ENCODE measurements at places on chromosomes 2 and 18.

DNA sequence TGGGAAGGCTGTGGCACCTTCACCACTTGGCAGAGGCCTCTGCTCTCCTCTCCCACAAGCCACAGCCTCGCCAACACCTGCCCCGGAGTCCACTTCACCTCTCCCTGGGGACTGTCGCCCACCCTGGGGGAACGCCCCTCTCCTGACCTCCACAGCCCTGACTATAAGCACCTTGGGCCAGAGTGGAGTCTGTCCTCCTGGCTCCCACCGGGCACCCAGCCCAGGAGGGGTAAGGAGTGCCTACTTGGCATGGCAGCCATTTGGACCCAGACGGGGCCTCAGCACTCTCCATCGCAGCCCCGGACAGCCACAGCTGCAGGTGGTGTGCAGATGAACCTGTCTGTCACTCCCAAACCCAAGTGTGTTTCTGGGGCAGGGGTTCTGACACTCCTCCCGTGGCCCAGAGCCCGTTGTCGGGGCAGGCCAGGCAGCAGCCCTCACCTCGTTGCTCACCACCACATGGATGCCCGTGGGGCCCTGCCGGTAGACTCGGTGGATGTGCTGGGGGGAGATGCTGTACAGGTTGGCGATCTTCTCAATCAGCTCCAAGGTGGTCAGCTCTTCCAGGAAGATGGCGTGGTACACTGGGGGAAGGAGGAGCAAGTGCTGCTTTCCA, 53.5 kb downstream of the TFCP2L1 start:
- DNase-seq, result no peak

GRCh38 chr2:169372561-169372960, 10.2 kb upstream of the LRP2 start:
- no peak for DNase-seq

GRCh38 chr2:153890576-153890975, 18.9 kb downstream of the GALNT13 start:
- no peak for DNase-seq

- DNase-seq, result no peak
Measured at GRCh38 chr2:64924170-64924934, 64.8 kb upstream of the SLC1A4 start.

DNA sequence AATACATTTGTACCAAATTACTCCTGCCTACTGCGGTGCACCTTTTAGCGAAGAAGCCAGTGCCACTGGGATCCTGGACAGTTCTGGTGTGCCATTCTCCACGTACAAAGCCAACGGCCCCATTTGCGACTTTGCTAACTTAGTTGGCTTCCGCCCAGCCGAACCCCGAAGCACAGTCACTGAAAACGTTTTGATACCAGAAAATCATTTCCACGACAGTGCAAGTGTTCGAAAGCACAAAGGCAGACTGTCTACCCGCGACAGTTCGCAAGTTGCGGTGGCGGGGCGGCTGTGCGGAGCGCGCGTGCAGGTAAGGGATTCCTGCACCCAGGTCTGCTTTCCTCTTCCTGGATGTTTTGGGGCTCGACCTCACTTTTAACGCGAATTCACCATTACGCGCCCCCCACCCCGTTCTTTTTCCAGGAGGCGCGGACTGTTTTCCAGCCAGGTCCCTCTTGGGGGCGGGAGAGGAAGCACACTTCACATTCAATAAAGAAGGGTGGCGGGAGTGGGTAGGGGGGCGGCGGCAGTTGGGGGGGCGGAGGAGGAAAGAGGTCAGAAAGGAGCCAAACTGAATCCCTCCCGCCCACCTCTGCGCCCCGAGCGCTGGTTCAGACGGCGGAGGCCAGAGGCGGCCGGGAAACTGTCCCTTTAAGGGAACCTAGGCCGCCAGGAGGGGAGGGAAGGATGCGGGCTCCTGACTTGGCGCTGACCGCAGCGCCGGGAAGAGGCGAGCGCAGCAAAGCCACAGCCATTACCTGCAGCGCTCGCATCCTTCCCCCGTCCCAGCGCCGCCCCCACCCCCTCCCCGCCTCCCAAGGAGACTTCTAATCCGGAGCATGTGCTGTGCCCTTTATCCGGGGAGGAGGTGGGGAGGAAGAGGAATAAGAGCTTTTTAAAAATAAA, 107.4 kb upstream of the KCTD1 start:
- DNase-seq, result no peak

DNA sequence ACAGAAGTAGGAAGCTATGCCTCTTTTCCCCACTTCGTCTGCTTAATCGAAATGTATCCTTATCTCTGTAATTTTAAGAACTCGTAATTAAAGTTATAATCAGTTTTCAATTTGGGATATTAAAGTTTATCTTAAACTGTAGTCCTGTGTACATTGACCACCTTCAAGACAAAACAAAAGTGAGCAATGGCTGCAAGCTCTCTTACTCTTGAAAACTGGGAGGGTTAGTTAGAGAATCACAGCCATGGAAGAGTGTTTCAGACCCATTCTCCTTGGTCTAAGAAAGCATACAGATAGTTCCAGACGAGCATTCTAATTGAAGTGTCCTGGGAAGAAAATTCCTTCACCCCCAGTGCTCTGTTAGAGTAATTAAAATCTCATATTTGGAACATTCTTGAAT, 2.0 kb downstream of the KCMF1 start:
- no peak for DNase-seq

DNA sequence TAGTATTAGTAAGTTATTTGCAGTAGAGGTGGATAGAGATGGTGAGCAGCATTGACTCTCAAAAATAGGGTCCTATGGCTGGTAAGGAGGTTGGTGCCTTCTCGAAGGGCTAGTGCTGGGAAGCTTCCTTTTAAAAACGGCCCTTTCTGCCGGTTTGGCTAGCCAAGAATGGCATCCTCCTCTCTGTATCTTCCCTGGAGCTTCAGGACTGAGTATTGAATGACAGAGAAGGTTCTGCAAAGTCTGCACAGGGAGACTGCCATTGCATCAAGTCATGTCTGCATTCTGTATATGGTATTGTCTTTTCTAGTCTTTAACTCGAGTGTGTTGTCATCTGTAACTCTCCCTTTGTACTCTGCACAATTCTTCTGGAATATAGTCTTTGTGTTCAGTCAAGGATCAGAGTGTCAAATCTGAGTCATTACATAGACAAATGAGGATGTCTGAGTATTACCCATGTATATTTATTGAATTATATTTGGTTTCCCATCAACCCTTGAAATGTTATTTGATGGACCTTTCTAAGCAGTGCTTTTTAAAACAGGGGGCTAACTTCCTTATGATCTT, 1.1 kb downstream of the LDLRAD4 start:
- no peak for DNase-seq

GRCh38 chr2:119301413-119301812, 65.2 kb downstream of the C2orf76 start:
- no peak for DNase-seq

DNA sequence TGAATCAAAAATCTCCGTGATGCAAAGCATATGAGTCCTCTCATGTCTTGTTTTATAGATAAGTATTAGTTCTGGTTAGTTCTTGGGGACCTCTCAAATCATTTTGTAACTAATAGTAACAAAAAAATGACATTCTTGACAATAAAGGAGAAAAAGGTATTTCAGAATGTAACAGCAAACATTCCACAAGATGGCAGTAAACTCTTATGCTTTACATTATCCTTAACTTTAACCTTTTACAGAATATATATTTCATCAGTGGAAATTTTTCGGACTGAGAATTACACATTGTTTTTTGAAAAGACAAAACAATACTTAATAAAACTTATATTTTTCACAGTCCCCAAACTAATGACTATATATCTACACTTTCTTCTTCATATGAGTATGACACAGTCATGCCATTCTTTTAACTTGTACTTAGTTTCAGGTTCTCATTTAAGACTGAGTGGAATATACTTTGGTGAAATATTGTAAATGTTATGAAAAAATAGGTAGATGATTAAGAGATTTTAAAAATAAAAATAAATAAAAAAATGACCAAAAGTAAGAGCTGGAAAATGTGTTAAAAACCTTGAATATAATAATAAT, 142.9 kb upstream of the NXPH2 start:
- DNase-seq, result no peak

- DNase-seq, result no peak
Measured at GRCh38 chr2:156435396-156435717, 822 bp upstream of the GPD2 start.

DNA sequence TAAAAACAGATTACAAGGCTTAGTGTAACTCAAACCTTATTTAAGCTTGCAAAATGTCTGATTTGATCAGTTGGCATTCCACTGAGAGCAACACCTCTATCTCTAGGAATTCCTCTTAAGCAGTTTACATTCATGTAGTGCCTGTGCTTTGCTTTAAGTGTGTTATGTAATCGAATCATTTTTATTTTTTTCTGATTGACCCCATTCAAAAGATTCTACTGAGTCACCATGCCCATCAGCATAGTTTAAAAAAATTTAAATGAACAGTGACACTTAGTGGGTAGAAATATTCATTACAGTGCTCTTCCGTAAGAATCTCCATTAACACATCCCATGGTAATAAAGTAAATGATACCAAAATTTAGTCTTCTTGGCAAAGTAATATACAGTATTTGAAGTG, 67.8 kb upstream of the SLC4A10 start:
- DNase-seq, result no peak

DNA sequence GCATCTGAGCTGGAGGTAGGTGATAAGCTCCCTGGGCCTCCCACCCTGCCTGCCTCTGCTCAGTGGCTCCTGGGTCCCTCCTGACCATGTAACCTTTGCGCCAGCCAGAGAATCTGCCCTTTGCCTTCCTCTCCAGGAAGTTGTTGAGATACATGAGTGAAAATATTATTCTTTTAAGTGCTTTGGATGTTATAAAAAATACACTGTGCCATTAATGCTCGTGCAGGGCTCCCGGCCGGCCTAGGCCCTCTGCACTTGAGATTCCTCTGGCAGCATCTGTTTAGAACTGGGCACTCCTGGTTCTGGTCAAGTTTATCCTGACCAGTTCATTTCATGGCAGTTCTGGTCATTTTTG, 18.8 kb downstream of the AGAP1 start:
- DNase-seq, result no peak

DNA sequence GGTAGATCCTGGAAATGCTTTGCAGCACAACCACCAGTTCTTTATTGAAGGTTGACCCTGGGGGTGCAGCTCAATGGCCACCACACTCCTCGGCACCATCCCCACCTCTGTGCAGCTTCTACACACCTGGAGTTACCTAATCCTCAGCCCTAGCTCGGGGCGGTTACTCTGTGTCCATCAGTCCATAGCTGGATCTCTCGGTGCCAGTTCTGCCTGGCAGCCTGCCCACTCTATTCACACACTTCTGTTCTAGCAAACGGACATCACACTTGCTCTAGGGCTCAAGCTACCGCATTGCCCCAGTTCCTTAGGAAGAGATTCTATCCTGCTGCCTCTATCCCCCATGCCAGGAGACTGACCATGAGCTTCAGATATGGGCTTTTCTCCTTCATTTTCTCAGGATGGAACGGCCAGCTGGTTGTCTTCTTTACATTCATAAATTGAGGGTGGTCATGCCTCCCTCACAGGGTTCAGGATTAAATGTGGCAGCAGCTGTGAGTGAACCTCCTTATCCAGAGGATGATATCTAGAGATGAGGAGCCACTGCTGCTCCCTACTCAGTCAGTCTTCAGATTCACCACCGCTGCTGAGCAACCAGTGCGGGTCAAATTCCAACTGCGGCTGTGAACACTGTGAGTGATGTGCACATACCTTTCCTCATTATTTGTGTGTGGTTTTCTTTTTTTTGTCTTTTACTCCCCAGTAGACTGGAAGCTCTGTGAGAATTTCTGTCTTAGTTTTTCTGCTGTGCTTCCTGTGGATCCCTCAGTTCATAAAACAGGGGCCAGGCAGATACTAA, 66.9 kb upstream of the TRIB2 start:
- no peak for DNase-seq

- DNase-seq, result peak; percentile 34
Measured at GRCh38 chr18:48294899-48295585, 114.1 kb downstream of the ZBTB7C start.

DNA sequence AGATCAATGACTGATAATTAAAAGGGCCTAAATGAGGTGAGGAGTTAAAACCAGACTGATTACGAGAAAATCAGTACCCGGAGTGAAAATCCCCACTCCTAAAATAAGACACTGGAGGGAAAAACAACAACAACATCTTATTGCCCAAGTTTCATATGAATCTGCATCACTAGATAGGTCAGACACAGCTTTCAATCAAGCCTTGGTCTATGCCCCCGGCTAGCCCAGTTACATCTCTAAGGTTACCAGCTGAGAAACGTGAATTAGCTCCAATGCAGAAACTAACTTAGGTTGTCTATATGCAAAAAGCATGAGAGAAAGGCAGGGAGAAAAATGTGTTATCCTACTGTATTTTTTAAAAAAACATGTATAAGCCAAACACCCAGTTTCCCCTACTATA, 53.7 kb downstream of the ROCK2 start:
- DNase-seq, result no peak

GRCh38 chr2:189018631-189019030, 44.5 kb downstream of the COL3A1 start:
- no peak for DNase-seq

- DNase-seq, result no peak
Measured at GRCh38 chr2:224528171-224528570, 57.0 kb downstream of the CUL3 start.

DNA sequence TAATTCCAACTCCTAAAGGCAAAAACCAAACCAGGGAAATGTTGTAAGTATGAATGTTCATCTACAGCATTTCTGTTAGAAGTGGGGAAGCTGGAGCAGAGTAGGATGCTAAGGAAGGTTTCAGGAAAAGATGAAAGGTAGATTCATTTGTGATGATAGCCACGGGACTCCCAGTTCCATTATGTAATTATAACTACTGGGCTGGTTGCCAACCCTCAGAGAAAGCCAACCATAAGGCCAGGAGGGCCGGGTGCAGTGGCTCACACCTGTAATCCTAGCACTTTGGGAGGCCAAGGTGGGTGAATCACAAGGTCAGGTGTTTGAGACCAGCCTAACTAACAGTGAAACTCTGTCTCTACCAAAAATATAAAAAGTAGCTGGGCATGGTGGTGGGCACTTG, 288.9 kb upstream of the ETAA1 start:
- DNase-seq, result no peak

- no peak for DNase-seq
Measured at GRCh38 chr2:136736236-136736635, 29.1 kb upstream of the THSD7B start.

GRCh38 chr2:68151037-68151436, 6.7 kb upstream of the PNO1 start:
- no peak for DNase-seq

- DNase-seq, result no peak
Measured at GRCh38 chr2:46332686-46333281, 35.6 kb downstream of the EPAS1 start.

GRCh38 chr2:44715671-44716081, 225.8 kb upstream of the SIX3 start:
- no peak for DNase-seq

- no peak for DNase-seq
Measured at GRCh38 chr2:70570041-70570661, 16.5 kb upstream of the TGFA start.
